ENCODE measurements at places on chromosomes 12 and 14.

DNA sequence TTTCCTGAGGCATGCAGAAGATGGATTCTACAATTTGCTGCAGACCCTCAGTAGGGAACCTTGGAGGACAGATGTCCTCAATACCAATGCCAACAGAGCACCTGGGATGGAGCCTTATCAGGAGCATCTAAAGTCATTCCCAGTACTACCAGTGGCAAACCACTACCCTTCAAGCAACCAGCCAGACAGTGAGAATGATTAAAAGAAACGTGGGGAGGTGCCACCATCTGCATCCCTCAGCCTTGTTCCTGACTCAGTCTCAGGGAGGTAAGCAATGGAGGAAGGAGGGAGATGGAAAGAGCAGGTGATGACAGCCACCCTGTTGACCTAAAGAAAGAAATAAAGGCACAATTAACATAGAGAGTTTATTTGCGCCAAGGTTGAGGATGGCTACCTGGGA, 175.2 kb upstream of the GRIN2B start:
- DNase-seq = no peak

DNA sequence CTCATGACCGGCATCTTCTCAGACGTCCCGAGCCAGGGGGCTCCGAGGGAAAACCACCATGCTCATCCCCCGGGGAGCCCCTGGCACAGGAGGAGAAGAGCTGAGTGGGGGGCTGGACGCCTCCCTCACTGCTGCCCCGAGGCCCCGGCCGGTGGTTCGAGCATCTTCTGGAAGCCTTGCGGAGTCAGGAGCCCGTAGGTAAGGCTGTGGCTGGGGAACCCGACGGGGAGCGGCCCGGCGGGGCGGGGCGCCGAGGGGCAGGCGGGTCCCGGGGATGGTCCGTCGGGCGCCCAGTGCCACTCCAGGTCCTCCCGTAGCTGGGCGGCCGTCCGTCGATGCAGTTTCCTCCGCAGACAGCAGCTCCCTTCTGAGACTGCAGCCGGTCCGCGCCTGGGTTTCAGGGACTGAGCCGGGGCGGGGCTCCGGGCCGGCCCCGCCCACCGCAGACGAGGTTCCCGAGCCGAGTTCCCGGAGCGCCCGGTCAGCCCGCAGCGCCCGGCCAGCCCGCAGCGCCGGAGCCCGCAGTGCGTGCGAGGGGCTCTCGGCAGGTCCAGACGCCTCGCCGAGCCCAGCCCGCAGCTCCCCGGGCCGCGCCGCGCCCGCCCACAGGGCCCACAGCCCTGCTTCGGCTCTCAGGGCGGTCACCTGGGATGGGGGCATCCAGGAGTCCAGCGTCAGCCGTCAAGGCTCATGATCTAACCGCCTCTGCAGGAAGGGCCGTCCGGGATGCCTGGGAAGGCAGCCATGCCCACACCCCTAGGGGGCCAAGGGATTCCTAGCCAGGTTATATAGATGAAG, at the start of gene PGF:
TSS of gene PGF (minus strand) at position 369 of the 798 bp plus-strand sequence. CDS start at position 14, 355 bp downstream.
- DNase-seq = peak; percentile 44

- DNase-seq = peak; percentile 62
These were observed 308.0 kb downstream of the ITPR2 start for GRCh38 chr12:26524862-26525465.

DNA sequence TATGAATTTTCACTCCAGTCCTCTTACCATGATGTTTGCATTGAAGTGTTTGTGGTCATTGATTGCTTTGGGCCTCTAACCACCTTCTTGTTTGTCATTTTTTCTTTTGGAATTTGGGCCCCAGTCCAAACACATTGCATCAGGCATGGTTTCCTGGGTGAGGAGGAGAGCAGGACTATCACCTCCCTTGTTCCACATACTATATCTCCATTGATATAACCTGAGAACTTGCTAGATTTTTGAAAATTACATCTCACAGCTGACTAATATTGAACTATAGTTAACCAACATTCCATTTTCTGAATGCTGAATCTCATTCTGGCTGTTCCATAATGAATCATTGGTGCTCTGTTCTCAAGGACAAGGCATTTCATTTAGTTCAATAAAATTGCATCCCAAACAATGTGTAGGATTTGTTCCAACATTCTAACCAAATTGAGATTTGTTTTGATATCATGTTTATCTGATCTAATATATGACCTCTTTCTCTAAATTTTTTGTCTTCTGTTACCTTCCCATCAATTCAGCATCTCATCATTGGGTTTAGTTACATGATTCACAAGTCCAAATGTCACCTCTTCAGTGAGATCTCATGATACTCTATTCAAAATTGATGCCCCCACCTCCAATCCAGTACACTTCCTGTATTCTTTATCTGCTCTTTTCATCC, 329.0 kb downstream of the ZFP36L1 start:
- no peak for DNase-seq

GRCh38 chr14:99296517-99296916, 24.5 kb upstream of the BCL11B start:
- DNase-seq = no peak

- no peak for DNase-seq
These were observed 266.4 kb upstream of the G2E3 start for GRCh38 chr14:30292541-30292940.

DNA sequence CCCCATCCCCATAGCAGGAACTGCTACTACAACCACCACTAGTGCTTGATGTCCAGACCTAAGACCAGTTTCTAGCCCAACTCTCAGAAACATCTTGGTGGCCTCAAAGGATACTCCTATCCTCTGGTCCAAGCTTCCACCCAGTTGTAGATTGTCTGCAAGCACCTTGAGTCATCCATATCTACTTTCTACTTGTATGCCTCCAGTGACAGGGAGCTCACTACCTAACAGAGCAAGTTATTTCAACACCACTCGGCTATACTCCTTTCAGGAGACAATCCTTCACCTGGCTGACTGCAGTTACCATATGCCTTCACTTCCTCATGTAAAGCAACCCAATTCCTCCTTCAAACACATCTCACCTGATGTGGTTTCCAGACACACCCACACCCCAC, 49.5 kb downstream of the KDM2B start:
- DNase-seq = no peak

DNA sequence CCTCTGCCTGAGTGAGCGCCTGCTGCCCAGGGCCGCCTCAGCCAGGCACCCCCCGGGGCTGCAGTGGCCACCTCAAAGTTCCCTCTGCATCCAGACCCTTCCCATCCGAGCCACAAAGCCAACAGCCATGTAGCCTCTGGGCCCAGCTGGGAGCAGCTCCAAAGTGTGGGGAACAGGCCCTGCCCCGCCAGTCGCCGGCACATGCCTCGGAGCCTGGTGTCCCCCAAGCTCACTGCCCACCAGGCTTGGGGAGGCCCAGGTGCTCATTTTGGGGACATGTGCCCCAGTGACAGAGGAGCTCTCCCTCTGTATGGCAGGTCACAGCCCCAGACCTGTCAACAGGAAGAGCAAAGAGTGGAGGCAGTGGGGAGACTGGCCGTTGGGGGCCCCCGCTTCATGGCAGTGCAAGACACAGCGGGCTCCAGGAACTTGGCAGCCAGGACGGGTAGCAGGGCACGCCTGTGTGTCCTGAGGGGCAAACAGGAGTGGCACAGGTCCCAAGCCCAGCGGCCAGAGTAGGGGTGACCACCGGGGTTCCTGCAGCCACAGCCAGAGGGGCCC, 29.9 kb downstream of the JAG2 start:
- no peak for DNase-seq

DNA sequence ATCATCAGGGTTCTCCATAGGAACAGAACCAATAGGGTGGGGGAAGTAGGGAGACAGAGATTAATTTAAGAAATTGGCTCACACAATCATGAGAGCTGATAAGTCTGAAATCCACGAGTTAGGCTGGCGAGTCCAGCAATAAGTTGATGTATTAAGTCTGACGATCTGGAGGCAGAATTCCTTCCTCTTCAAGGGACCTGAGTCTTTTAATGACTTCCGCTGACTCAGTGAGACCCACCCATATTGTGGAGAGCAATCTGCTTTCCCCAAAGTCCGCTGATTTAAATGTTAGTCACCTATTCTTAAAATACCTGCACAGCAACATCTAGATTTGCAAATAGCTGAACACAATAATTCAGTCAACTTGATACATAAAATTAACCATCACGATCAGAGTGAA, 97.8 kb downstream of the SPTSSA start:
- DNase-seq = no peak

GRCh38 chr12:114812858-114813761, 129.1 kb upstream of the TBX3 start:
- peak; percentile 54 for DNase-seq

- DNase-seq = no peak
These were observed 101.0 kb downstream of the FOXG1 start for GRCh38 chr14:28867571-28867970.

DNA sequence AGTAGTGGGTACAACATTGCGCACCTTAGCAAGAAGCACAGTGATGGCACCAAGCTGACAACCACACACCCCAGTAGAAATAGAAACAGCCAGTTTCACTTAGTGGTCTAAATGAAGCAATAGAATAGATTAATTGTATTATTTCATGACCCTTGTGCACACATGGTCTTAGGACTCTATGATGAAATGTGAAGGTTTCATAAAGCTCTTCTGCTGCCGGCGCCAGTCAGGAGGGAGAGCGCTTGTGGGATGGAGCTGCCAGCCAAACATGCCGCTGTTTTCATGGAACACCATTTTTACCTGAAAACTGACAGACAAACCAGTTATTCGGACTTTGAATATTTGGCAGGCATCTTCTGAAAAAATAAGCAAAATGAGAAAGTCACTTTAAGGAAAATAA, 100.0 kb downstream of the PPP2R5C start:
- DNase-seq = peak; percentile 3

DNA sequence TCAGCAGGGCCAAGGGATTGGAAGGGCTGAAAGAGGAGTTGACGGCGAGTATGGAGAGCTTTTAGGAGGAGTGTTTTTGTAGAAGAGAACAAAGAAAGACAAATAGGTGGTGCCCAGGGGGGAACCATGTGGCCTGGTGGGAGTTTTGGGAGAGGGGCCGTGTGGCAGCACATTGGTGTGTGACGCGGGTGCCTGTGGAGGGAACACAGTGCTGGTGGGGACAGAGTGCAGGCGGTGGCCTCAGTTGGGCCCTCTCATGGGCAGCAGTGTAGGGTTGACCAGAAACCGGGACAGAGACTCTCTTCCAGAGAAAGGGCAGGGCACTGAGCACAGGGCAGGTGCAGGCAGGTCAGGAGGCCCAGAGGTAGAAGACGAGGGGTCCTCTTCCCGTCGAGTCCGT, 56.5 kb downstream of the TECPR2 start:
- no peak for DNase-seq

DNA sequence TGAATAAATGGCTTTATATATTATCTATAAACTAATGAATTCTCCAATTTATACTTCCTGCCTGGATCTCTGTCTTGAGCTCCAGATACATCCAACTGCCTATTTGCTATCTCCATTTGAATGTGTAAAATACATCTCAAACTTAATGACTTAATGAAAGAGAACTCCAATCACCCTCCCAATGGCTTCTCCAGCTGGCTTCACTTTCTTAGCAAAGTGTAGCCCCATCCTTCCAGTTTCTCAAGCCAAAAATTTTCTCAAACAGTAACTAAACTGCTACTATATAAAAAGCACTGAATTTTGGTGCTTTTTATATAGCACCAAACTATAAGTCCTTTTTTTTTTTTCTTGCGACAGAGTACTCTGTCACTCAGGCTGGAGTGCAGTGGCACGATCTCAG, 2.6 kb downstream of the CRY1 start:
- no peak for DNase-seq

GRCh38 chr12:101698800-101699347, 1.4 kb downstream of the CHPT1 start:
- DNase-seq = no peak

DNA sequence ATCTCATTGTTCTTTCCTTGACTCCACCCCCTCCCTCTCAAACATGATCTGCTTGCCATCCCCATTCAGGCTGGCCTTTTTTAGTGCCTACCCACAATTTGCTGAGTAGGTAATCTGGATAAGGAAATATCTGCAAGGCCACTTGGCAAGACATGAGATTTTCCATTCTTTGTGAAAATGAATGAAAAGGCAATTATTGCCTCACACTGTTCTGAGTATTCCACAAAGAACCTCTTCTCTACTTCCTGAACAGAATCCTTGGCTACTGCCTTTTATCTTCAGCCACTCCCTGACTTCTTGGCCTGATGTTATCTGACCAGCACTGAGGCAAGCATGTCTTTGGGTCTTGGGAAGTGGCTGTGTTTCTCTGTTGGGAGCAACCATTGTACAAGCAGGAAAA, 263.2 kb upstream of the ATP2B1 start:
- DNase-seq = no peak
